H9 (cell line): ENCODE measurements at places on chromosomes 6 and 20.

- DNase-seq: no peak
Observed at GRCh38 chr20:9204979-9205378, 136.1 kb downstream of the PLCB4 start.

GRCh38 chr20:35274172-35275092, 3.5 kb downstream of the MMP24OS start:
- DNase-seq: no peak

GRCh38 chr6:157460182-157460999, 79.4 kb downstream of the ZDHHC14 start:
- no peak for DNase-seq

DNA sequence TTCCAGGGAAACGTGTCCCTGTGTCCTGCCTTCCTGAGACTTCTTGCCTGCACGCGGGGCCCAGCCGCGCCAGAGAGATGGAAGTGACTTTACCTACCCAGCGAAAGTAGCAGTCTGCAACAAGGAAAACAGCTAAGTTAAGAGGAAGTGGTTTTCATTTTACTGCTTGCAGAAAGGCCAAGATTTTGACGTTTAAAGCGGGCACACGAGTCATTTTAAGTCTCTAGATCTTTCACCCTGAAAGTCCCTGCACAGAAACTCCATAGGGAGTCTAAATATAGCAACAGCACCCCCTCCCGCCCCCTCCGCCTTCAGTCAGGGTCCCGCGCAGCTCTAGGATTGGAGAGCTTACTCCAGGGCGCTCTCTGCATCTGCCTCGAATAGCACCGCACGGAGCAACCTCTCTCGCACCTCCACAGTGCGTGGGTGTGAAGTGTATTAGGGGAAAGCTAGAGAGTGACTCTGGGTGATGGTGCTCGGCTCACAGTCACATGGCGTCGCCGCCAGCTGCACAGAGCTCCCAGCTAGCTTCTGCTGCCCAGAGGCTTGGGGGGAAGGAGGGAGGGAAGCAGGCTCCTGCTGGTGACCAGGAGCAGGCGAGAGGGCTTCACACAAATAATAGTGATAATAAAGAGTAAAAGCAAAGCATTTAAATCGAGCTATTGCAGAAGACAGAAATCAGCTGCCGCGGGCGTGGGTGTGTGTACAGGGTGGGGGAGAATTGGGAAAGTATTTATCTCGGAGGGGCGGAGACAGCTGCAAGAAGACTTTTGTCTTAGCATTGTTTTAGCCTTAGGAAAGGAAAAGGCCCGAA, 1.8 kb upstream of the KCNQ5 start:
- DNase-seq: peak; percentile 63

DNA sequence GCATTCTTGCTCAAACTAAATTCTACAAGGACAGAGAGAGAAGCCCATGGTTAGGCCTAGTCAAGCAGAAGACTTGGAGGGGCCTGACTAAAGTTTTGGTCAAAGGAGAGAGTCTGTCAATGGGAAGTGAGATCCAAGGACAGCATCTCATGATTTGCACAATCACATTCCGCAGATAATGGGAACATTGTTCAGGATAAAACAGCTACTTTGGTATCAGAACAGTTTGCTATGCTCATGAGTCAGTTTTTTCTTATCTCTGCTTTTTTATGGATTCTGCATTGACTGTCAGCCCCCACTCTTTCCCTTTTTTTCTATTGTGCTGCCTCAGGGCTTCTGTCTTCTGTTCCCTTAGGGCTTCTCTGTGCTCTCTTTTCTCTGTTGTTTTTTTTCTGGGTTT, 28.6 kb downstream of the AKAP7 start:
- DNase-seq: no peak

DNA sequence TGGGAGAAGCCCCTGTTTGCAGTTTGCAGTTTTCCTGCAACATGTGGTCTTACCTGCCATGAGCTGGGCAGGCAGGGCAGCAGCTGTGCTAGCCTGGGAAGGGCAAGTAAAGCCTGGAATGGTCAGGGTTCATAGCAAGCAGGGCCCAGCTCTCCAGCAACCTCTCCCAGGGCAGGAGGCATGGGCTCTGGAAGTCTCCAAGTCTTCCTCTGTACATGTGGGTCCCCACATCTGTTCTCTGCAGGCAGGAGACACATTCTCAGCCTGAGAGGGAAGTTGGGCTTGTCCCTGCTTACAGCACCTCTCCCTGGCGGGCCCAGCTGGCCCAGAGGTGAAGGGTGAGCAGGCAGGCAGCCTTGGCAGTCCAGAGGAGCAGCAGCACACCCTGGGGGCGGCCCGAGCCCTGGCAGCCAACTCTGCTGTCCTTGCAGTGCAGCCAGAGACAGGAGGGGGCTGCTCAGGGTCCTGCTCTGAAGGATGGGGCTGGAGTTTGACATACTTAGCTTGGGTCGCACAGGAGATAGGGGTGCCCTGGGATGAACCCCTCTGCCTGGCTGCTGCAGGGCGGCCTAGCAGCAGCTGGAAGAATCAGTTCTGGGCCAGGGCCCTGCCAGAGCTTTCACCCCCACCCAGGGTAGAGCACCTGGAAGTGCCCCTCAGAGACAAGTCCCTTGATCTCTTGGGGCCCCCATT, 176.0 kb downstream of the MRPL14 start:
- peak; percentile 91 for DNase-seq

DNA sequence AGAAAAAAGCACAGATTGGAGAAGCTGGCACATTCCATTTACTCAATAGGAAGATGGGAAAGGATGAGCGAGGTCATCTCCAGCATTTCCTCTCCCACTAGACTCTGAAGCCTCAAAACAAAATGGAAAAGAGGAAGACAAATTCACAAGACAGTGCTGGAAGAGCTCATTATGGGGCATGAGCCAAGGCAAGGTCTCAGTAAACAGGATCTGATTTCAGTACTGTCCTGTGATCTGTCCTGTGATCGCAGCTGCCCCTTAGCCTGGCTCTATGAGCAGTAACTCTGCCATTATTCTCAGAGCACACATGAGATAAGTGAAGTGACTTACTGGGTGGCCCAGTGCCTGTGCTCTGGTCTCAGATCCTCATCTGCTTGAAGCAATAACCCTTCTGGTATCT, 68.1 kb upstream of the SLC4A11 start:
- DNase-seq: no peak

DNA sequence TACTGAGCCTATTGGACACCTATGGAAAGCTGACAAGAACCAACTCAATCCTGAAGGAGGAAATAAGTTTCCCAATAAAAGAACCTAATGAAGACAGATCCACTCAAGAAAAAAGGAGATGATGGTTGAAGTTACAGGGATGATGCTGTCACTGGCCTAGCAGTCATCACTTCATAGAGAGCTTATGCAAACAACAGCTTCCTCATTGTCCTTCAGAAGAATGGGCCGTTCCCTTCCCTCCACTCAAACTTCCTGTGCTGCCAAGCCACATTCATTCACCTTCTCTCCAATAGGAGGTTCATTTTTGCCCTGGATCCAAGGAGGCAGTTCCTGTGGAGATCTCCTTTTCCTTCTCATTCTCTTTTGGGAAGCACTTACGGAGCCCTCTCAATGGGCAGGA, 13.8 kb upstream of the PM20D2 start:
- DNase-seq: no peak

GRCh38 chr6:51398064-51398705, 579.5 kb downstream of the TFAP2B start:
- no peak for DNase-seq

GRCh38 chr6:128152551-128152950, 251.7 kb upstream of the THEMIS start:
- no peak for DNase-seq

DNA sequence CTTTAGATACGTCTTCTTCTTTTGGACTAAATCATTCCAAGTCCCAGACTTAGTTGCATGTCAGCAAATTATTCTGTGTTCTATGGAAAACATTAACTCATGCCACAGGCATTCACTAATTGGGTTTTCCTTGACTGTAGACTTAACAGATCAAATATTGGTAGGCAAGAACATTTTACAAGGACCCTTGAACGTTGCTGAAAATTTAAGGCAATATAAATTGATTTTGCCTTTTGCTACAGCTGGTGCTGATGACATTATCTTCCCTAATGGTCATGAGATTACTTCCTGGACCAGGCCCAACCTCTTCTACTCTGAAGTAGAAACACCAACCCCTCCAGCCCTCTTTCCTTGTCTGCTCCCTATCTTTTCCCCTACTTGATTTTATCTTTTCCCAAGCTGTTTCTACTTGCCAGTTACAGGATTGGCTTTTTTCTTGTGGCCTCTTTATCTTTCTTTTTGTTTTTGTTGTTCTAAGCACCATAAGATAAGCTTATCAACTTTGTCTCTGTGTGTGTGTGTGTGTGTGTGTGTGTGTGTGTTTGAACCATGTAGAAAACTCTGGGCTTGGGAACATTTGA, 514.0 kb upstream of the SOX4 start:
- DNase-seq: no peak

DNA sequence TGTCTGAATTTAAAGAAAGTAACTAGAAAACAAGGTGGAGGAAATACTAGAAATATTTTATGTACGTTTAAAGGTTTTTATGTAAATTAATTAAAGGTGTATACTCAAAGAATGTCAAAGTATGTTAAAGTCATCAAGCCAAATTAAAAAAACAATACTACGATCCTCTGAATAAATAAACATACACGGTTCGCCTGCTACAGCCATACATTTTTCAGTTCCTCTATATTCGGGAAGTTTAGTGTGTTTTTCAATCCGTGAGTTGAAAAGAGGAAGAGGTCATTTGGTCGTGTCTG, 626 bp downstream of the STX7 start:
- DNase-seq: no peak

- no peak for DNase-seq
Observed at GRCh38 chr6:98241630-98242029, 592.7 kb upstream of the POU3F2 start.

DNA sequence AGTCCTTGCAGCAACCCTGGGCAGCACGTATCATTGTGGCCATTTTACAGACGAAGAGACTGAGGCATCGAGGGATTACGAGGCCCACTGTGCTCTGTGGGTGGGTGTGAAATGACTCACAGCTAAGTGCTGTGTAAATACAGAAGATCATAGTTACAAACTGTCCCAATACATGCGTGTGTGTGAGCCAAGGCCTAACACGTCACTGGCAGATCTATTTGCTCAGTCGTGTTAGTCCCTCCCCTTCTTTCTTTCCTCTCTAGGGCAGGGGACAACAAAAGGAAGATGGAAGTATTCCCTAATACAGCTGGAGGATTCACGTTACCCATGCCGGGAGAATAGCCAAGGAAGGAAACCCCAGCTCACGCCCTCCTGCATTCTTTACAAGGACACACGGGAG, 175.9 kb downstream of the CDC5L start:
- no peak for DNase-seq

DNA sequence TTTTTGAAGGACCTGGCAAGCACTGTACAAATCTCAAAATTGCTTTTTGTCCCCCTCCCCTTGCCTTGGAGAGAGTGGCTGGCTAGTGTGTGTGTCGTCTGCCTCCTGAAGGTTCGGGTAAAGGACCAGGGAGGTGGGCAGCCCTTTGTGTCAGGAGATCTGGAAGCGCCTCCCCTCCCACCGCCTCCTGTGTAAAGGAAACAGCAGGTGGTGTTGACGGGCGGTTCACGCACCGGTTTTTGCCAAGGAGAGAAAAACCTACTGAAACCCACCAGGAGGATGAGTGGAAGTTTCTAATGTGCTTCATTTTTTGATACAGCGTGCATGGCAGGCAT, 1.2 kb downstream of the ENTPD6 start:
- no peak for DNase-seq

GRCh38 chr6:129615496-129615895, 94.5 kb downstream of the ARHGAP18 start:
- DNase-seq: no peak

DNA sequence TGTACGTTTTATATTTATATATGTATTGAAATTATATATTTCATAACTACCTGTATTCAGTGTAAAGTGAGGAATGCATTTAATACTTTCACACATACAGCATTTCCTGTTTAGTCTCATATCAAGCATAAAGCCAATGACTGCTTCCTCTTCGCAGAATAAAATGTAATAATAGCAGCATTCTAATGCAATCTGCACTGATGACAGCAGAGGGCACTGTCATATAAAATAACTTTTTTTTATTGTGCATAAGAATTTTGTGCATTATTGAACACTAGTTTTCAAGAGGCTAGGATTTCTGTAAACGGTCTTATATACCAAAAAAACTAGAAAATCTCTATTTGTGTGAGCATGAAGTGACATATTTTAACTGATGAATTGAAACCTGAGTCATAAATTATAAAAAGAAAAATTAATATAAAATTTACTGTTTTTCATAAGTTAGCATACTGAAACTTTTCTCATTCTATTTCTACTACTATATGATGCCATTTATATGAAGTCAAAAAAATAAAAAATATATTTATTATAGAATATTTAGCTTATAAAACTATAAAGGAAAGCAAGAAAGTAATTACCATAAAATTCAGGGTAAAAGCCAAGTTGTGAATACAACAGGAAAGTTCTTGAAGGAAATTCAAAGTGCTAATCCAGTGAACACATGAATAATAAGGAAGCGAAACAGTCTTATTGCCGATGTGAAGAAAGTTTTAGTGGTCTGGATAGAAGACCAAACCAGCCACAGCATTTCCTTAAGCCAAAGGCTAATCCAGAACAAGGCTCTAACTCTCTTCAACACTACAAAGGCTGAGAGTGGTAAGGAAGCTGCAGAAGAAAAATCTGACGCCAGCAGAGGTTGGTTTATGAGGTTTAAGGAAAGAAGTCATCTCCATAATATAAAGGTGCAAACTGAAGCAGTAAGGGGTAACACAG, 36.3 kb downstream of the RNF146 start:
- DNase-seq: no peak

DNA sequence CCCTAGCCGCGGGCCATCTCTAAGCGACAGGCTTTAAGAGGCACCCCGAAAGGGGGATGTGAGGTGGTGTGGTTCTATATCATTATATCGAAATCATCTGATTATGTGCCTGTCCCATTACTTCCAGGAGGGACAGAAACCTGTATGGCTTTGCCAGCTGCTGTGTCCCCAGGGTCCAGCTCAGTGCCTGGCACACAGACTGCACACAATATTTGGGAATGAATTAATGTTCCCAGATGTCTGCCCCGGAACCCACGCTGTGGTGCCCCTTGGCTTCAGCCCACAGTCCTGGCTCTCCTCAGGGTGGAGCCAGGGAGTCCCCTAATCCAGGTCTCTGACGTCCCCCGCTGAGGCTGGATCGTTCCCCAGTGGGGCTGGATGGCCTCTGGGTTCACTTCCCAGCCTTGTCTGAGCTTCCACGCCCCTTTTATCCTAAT, 8.9 kb upstream of the AHCY start:
- DNase-seq: peak; percentile 42

- DNase-seq: no peak
Observed at GRCh38 chr6:43702171-43702533, 14.6 kb upstream of the MRPS18A start.

GRCh38 chr6:8982668-8983067, 547.3 kb upstream of the SLC35B3 start:
- no peak for DNase-seq

DNA sequence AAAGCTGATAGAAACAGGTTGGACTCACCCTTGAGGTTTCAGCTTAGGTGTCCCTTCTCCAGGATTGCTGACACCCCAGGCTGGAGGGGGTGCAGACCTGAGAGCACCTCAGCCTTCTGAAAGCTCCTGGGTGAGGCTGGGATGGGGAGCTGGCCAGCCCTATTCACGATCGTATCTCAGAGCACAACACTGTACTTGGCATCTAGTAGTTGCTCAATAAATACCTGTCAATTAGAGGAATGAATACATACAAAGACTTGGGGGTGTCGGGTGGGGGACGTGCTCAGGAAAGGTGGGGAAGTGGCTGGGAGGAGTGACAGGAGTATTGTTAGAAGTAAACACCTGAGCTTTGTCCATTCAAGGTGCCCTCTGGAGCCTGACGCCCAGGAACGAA, 61.7 kb downstream of the SLC2A10 start:
- no peak for DNase-seq
